ENCODE measurements at places on chromosomes 3 and 15.

- DNase-seq = no peak
These were observed 24.4 kb upstream of the THBS1 start for GRCh38 chr15:39556461-39556860.

- no peak for DNase-seq
These were observed 56.1 kb downstream of the SYN2 start for GRCh38 chr3:12060139-12060845.

GRCh38 chr3:52986938-52987337 lies 58.9 kb downstream of the SFMBT1 start:
- DNase-seq = no peak

DNA sequence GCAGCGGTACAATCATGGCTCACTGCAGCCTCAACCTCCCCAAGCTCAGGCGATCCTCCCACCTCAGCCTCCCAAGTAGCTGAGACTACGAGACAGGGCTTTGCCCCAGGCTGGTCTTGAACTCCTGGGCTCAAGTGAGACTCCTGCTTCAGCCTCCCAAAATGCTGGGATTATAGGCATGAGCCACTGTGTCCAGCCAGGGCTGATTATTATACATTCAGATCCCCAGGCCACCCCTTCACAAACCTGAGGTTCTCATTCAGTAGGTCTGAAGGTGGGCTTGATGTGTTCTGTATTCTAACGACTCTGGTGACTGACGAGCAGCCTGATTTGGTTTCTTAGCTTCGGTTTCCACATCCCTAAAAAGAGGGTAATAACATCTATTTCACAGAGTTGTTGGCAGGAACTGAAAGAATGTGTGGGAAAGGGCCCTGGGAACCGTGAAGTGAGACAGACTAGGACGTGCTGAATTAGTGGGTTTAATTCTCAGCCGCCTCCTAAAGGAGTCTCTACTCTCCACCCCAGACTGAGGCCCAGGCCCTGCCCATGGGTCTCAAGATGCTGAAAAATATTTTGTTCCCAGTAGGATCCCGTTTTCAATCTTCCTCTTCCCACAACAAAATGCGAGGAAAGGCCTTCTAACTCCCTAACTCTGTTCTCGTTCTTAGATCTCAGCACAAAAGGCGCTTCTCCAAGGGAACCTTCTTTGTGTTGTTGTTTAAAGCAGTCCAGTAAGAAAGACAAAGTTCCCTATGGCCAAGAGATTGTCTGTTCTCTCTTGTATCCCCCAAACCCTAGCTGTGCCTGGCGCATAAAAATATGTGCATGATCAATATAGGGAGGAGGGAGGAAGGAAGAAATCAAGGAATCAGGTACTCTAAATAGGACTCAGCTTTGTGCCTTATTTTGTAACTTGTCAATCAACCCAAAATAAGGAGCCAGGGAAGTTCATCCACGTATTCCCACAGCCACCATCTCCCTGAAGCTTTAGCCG lies 210.0 kb upstream of the TOPAZ1 start:
- no peak for DNase-seq

- no peak for DNase-seq
These were observed 35.6 kb downstream of the TNK2 start for GRCh38 chr3:195872800-195873199.

DNA sequence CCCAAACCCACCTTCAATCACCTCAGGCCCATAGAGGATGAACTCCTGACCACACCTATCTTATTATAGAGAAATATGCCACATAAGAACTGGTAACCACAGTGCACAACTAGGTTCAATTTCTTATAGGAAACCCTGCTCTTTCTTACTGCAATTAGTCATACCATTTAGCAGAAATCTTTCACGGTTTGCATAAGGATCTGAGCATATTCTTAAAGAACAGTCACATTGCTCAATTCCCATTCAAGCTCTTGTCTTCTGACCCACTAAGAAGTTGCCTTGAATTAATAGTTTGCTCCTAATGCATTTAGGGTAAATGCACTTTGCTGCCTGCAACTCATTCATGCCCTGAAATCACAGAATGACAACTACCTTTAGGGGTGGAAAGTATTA lies 9.2 kb downstream of the ERC2 start:
- DNase-seq = no peak

- no peak for DNase-seq
These were observed 28.4 kb upstream of the MAGI1 start for GRCh38 chr3:66066963-66067617.

DNA sequence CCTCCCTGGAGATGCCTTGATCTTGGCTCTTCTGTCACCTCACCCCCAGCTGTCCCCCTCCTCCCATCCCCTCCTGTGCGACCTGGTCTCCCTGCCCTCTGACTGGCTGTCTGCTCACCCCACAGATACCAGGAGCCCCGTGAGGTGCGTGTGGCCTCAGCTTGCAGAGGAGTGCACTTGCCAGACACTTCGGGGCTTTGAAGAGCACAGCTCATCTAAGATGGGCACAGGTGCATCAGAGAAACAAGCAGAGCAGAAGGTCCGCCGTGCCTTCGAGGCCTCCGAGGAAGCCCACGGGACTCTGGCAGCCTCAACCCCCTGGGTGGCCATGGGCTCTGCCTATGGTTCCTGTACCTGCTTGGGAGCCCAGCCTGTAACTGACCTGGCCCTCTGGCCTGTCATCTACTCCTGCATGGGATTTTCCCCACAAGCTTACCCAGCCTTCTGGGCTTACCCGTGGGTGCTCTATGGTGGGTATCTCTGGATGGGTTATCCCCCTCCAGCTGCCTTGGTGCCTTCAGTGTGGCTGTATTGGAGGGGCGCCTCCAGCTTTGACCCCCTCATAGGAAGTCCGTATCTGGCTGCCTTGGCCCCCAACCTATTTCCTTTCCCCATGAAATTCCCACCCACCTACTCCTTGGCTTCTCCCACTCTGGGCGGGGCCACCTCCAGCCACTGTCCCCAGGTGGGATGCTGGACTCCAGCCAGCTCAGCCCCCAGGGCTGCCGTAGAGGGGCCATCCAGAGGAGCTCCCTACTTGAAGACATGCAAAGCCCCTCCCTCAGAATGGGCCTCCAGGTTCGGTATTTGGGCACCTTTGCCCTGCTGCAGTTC lies 3.8 kb downstream of the PRR23E start:
- DNase-seq = no peak

GRCh38 chr3:117809186-117810081 lies 1099.9 kb downstream of the TUSC7 start:
- DNase-seq = no peak

GRCh38 chr15:54675241-54675640 lies 521.5 kb downstream of the RSL24D1 start:
- no peak for DNase-seq

- DNase-seq = no peak
These were observed 52.6 kb upstream of the MYO5C start for GRCh38 chr15:52348056-52348745.

- no peak for DNase-seq
These were observed 25.9 kb downstream of the MYO9A start for GRCh38 chr15:72092006-72092405.

DNA sequence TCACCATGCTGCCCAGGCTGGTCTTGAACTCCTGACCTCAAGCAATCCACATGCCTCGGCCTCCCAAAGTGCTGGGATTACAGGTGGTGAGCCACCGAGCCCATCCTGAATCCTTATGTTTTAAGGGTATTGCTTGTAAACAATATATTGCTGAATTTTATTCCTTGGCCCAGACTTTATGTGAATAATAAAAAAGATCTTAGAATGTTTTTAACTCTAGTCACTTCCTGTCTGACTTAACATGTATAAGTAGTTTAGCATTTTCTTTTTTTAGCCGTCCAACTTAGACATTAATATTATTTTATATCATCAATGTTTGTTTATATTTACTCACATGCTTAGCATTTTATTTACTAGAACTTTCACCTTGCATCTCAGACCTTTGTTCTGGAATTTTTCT lies 9.2 kb upstream of the EIF2B5 start:
- DNase-seq = no peak

DNA sequence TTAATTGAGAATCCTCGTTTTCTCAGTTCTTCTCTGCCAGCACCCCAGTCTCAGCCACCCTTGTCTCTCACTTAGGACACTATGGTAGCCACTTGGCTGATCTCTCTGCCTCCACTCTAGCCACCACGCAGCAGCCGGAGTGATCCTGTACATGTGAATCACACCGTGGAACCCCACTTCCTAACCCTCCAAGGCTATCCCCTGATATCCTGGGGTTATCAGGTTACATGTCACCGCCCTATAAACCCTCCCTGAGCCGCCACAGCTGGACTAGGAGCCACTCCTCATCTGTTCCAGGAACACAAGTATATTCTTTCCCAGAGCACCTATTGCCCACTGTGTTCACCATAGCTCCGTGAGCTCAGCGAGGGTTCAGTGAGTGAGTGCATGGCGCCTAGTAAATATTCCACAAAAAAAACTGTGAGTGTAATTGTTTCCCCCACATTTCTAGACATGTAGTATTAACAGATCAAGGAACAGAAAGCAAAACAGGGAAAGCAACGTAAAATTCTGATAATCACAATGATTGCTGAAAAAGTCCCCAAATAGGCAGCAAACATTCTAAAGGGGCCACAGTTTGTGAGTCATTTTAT lies 661 bp upstream of the PARP14 start:
- DNase-seq = peak; percentile 69

GRCh38 chr3:14358426-14359211 lies 43.8 kb upstream of the SLC6A6 start:
- no peak for DNase-seq

DNA sequence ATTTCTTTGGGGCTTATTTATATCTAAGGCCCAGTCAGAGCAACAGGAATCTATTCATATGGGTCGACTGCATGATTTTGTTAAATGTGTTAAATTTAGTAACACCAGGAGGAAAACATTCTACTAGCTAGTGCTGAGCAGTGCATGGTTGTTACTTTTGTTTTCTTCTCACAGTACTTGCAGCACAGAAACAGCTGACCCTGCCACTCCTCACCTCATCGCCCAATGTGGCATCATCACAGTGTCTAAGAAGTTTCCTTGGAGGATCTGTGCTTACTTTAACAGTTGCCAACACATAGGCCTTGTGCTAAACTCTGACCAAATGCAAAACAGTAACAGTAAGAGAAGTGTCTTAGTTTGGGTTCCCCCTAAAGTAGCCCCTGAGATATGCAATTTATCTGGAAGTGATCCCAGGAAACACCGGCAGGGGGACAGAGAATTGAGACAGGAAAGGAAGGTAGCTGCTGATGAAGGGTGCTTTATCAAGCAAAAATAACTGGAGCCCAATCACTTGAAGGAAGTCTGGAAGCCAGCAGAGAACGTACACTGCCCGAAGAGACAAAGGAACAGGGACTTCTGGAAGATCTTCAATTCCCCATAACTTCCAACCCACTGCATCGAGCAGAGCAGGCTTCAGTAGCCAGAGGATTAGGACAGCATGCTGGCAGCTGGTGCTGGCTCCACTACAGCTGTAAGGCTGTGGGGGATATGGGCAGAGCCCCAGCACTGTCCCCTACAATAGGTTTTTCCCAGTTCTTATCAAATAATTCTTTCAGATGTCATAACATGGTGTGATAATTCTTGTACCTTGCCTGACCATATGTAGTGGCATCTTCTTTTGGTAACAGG lies 36.0 kb upstream of the ULK4 start:
- no peak for DNase-seq

DNA sequence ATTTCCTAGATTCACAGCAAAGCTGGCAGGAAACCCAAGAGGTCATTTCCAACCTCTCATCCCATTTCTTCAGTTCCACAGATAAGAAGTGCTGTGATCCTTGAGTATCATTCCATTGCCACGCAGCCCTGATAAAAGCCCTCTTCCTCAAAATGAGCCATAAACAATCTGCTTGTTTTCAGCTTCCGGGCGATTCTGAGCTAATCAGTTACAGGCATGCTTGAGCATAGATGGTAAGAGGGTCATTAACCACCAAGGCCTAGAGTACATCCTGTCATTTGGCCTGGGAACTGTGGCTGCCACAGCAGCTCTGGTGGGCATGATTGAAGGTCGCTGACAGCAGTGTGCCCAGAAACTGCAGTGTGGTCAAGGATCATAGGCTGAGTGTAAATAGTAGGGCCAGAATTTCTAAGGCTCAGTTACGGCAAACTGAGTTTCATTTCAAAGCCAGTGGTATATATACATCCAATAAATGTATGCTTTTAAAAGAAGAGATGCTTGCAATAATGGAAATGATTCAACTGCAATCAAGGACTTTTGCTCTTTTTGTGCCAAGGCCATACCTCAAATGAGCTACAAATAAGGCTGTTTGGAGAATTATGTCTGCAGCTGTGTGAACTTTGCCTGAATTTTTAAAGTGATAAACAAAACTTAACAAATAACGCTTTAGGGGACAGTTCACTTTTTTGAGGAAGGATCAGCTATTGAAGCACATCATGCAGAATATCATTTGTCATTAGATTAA lies 47.3 kb downstream of the P3H2 start:
- DNase-seq = no peak

DNA sequence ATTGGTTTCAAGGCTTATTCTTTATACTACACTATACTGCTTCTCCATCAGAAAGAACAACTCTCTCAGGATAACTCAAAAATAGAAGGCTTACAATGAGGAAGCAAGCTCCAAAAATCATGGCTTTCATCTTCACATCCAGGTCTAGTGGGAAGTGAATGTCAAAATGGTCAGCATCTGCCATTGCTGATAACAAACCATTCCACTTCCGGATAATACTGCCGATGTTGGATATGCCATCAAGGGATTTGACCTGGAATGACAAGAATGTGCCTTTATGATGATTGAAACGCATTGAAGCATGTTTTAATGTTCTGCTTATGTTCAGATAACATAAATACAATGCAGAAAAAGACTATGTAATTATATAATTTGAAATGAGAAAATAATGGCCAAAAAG lies 34.0 kb upstream of the PLOD2 start:
- no peak for DNase-seq

- no peak for DNase-seq
These were observed 111.1 kb downstream of the MAGI1 start for GRCh38 chr3:65927576-65927975.

DNA sequence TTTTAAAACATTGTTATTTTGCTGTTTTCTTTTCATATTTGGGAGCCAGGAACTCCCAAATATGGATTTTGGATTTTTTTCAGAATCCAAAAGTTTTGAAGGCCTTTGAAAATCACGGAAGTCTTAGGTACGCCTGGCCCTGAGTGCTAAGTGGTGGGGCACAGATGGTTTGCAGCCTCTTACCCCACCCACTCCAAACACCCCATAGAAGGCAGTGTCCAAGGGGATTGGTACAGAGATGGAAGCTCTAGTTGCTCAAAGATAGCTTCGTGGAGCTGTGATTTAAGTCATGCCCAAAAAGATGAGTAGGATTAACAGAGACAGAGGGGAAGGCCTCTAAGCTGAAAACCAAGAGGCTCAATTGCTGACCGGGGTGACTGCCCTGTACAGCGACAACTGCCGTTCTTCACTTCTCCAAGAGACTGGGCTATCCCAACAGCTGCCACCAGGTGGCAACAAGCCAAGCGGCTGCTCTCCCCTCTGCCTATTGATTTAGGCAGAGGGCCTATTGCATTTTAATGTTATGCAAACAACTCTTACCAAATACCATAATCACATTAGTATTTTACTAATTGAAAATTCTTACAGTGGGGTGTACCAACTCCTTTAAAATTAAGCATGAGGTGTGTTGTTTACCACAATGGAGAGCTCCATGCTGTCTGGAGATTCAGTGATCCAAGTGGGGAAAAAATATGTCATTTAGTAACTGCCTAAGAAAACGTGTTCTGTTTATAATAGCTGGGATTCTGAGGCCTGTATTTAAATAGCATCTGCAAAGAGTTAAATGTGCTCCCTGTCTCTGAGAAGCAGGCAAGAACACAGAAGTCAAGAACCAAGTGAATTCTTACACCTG lies 64.0 kb upstream of the C15orf61 start:
- DNase-seq = peak; percentile 93

Measured in activated CD8-positive, alpha-beta memory T cell treated with anti-CD3 and anti-CD28 coated beads for 24 hours (primary cell).